ENCODE measurements at places on chromosomes 3 and 15. TPM values are rescaled to one million over a fixed set of nuclear protein-coding genes. Genes with fewer than 3 reads are reported as not detected.

The KLHL40 gene
- not detected for total RNA-seq

The SAMMSON gene
- not detected for total RNA-seq

The LINGO1 gene
- total RNA-seq: not detected

- DNase-seq: no peak
Observed at GRCh38 chr15:55499151-55499550, 8.9 kb downstream of the DNAAF4 start.

DNA sequence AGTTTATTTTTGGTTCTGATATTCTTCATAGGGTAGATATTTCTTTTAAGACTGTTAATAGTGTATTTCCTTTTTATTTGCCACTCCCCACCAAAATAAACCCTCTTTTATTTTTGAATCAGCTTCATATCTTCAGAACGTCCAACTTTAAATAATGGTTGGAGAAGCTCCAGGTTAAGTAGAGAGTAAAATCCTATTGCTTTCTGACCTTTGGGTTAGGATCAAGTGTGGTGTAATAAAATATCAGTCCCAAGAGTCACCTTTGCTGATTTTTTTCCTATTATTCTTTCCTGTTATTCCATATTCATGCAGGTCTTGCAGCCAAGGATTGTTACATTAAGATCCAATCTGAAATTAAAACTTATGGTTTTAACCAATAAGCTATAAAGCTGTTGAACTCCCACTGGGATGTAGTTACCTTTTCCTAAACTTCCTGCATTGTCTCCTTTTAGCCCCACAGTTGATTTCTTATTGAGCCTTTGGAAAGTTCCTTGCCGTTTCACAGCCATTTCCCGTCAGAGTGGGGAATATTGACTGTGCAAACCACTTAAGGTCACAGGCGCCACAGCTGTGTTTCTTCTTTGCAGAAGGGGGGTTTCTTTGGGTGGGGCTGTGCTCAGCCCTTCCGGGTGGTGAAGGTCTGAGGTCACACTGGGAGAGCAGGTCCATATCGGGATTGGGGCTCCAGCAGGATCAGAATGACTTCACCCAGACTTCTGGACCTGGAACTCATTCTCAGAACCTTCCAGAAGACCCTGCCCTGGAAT is 287.3 kb upstream of the CTDSPL start:
- DNase-seq: no peak
